ENCODE measurements at places on chromosomes 3 and 15.

DNA sequence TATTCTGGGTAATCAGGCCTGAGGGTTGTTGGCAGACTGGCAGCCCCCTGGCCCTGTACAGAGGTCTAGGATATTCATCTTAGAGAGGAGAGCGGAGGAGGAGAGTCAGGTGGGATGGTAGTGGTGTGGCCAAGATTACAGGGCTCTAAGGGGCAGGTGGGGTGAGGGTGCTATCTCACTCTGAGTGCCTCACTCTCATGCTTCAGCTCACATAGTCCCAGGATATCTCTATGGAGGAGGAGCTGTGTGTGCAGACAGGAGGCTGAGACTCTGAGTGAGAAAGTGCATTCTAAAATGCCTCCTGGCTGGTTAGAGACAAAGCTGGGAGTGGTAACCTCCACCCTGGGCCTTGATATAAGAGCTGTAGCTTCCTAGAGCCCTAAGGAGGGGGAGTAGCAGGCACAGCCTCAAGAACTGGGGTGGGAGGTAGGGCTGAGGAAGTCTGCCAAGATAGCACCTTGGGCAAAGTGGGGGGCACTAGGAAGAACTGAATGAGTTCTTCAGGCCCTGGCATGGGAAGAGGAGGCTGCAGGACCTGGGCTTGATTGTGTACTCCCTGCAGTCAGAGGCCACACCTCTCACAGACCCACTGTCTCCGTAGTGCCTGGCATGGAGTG lies 39.9 kb downstream of the CLSTN2 start:
- DNase-seq = no peak

GRCh38 chr3:185825006-185825638 lies at the start of gene IGF2BP2:
IGF2BP2 (minus strand) TSS chr3:185825042; CDS start chr3:185824960, 82 bp downstream.
- peak; percentile 91 for DNase-seq

DNA sequence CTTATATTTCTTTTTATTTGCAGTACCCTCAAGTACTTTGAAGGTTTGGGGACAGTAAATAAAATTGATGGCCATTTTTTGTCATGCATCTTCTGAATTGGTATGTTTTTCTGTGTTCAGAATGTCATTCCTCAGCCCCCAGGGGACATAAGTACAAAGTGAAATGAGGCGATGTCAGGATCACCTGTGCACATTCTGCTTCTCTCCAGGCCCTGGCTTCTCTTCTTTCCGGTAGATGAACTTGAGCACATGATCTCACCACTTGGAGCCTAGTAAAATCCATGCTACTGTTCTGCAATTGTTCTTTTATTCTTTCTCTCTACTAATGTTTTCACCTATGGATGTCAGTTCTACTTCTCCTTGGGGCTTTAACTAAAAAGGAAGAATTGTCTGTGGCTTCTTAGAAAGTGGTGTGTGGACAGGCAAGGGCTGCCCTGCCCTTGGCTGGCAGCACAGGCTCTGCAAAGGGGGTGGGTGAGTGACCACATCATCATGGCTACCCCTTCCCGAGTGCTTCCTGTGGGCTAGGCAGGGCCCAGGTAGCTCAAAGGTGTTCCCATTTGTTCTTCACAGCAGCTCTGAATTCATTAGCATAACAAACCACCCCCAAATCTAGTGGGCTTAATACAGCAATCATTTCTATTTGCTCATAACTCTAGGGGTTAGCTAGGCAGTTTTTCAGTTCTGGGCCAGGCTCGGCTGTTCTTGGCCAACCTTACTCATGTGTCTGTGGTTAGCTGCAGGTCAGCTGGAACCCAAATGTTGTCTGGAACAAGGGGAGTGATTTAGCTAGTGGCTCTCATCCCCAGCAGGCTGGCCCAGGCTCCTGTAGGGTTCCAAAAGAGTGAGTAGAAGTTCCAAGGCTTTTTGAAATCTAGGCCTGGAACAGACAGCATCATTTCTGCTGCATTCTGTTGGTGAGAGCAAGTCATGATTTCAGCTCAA lies 154.0 kb upstream of the CTDSPL start:
- no peak for DNase-seq

DNA sequence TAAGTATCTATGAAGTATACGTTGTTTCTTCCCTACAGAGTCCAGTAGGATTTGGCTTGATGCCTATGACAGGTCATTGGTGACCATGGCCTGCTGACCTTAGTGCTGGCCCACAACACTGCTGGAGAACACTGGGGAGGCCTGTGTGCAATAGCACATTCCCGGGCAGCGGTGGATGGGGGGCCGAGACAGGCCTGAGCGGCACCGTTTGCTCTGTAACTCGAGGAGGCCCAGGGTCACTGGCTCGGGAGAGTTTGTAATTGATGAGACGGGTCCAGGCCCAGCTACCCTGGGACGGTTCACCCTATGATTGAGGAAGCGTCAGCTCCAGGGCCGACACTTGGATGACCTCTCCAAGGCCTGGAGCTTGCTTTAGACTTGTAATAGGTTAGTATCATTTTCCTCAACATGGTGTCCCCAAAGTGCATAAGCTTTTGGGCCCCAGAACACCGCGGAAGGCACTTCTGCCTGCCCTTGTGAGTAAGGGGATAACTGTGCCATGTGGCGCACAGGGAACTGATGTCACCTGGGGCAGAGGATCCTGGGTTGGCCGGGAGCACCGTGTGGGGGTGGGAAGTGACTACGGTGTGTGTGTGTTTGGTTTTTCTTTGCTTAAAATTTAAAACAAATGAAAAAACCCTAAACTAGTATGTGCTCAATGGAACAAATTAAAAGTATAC lies 12.0 kb downstream of the TRPM1 start:
- no peak for DNase-seq

GRCh38 chr15:28917791-28918140 lies 32.0 kb downstream of the APBA2 start:
- DNase-seq = no peak

DNA sequence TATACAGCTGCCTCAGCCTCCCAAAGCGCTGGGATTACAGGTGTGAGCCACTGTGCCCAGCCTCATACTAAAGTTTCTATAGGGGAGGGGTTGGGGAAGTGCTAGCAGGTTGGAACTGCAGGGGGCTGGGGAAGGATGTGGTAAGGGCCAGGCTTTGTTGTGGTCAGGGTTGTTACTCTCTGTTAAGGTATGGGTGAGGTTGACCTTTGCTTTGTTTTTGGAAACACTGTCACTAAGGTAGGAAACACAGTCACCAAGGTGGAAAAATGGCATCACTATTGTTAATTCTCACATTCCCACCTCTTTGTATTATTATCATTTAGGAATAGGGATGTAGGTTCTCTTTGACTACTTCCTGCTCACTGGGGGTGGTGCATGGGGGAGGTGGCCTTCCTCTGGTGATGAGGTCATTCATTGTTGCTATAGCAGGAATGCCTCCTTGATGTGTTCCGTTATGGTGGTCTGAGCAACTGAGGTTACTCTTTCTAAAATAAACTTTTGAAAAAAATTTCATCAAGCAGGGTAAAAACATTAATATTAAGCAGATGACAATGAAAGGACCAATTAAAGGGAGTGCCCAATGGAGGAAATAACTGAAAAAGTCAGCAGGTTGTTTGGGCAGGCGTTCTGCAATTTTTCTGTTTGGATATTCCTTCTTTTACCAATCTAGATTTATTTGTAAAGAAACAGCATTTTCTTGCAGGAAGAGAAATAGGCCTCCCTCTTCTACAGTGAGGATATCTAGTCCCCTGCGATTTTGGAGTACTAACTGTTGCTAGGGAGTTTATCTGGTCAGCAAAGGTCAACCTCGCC lies 150.5 kb downstream of the WDR76 start:
- peak; percentile 89 for DNase-seq

DNA sequence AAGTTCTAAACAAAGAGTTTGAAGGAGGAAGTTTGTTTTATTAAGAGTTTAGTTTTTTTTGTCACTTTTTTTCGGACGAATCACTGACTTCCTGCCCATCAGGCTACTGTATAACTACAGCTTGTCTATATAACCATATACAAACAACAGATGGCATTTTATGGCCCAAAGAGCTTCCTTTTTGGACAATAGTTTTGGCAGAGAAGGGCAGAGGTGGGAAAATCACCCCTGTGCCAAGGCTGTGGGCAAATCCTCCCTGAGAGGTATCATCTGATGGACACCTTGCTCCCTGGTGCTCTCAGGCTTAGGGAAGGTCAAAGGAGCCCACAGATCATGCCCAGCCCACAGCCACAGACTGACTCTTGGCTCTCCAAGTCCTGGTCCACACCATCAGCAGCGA lies 113.4 kb downstream of the OXNAD1 start:
- no peak for DNase-seq

DNA sequence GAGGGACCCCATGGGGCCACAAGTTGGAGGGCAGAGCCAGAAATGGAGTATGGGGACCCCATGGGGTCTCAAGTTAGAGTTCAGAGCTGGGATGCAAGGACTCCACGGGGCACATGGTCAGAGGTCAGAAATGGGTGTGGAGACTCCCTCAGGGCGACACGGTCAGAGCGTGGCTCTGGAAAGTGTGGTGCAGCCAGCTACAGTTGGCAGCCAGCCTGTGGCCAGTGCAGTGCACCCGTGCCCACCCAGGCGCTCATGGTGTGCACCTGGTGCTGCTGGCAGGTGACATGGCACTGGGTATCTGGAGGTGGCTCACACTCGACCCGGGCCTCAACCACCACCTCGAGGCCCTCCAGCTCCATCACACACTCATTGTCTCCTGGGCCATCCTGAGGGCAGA lies 11.2 kb downstream of the PLXNB1 start:
- DNase-seq = no peak

DNA sequence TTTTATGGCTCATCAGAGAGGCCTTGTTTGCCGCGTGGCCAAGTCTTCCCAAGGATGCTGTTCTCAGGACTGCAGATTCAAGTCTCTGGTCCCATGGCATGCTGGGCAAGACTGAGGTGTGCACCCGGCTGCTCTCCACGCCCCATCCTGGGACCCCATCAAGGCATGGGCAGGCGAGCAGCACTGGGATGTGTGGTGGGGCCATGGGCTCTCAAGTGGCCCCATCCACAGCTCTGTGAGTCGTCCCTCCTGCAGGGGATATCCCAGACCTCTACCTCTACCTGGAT lies 13.1 kb upstream of the GP9 start:
- no peak for DNase-seq

DNA sequence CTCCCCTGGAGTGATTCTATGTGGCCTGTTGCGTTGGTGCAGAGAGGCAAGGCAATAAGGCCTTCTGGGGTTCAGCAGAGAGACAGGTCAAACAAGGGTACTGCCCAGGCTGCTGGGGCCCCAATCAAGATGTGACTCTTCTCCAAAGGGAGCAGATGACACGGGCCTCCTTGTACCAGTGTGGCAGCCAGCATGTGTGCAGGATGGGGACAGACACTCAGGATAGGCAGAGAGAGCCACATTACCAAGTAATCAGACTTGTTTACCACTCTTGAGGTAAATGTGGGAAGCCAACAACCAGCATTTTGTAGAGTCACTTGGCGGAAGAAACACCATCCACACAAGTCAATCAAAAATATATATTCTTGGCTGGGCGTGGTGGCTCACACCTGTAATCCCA lies 95.3 kb upstream of the DLG1 start:
- no peak for DNase-seq

GRCh38 chr3:50971487-50971924 lies 296.8 kb downstream of the DOCK3 start:
- peak; percentile 87 for DNase-seq

DNA sequence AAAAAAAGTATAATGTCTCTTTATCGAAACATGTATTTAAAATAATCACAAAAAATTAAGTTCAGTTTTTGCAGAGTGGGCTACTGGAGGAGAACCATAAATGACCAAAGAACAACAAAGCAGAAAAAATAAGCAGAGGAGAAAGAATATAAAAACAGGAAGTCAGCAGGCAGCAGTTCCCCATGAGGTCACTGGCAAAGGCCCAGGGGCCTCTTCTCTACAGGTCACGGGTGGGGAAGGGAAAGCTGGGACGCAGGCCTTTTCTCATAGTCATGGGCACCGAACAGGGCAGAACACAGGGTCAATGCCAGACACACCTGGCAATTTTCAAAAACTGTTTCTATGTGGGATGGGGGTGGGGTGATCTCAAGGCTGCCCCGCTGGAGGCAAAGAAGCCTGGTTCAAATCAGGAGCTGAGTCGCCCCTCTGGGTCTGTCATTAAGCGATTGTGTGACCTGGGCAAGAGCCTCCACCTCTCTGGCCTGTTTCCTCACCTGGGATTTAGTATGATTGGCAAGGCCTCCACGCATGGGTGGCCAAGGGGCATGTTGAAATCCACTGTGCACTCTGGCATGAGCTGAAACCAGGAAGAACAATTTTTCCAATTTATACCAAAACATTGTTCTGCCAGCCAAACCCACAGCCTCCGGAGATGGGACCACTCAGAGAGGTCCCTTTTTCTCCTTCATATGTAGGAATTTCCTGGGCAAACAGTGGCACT lies 43.8 kb upstream of the UACA start:
- DNase-seq = no peak

DNA sequence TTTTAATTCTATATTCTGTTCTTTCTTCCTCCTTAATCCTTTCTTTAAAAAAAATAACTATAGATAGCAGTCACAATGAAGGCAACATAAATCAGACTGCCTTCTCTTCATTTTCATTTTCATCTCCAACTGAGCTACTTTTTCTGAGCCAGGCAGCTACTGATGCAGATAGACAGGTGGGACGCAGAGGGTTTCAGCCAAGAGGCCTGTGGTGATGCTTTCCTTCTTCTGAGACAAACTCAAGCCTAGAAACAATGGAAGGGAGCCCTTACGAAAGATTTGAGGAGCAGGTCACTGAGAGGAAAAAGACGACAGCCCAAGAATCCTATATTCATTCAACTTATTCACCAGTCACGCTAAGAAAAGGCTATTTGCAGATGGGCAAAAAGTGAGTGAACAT lies 220.0 kb upstream of the MLF1 start:
- DNase-seq = peak; percentile 57

- peak; percentile 96 for DNase-seq
Measured at GRCh38 chr3:15205934-15206661, at the start of gene CAPN7. CAPN7 (plus strand) TSS chr3:15206246; CDS start chr3:15206496, 250 bp downstream.

GRCh38 chr3:53324105-53324504 lies 23.2 kb downstream of the DCP1A start:
- no peak for DNase-seq

Data from MM.1S (cell line).